ENCODE measurements at places on chromosomes 11 and 22. TPM values are rescaled to one million over a fixed set of nuclear protein-coding genes. Genes with fewer than 3 reads are reported as not detected.

SYT8 gene
- not detected for polyA plus RNA-seq

GP1BB gene
- 4.2 TPM for polyA plus RNA-seq

- no peak overlapping the region for H3K4me3 ChIP-seq
- no peaks in the 10 kb centered on the region for H3K4me1 ChIP-seq
- no peak for DNase-seq
- peaks cover 36% of the 10 kb centered on the region for H3K36me3 ChIP-seq
Observed at GRCh38 chr22:29811377-29811776, 26.7 kb downstream of the ASCC2 start.

ZNRF3 gene
- 0.09 TPM for polyA plus RNA-seq

OR6Q1 gene
- not detected for polyA plus RNA-seq

GRCh38 chr11:69166218-69167115 is 10.7 kb downstream of the SMIM38 start:
- DNase-seq = no peak
- peaks cover 8% of the 10 kb centered on the region for H3K4me1 ChIP-seq
- no peak overlapping the region for H3K4me3 ChIP-seq
- peaks cover 15% of the 10 kb centered on the region for H3K36me3 ChIP-seq

SEC14L2 gene
- 1.2 TPM for polyA plus RNA-seq

DNA sequence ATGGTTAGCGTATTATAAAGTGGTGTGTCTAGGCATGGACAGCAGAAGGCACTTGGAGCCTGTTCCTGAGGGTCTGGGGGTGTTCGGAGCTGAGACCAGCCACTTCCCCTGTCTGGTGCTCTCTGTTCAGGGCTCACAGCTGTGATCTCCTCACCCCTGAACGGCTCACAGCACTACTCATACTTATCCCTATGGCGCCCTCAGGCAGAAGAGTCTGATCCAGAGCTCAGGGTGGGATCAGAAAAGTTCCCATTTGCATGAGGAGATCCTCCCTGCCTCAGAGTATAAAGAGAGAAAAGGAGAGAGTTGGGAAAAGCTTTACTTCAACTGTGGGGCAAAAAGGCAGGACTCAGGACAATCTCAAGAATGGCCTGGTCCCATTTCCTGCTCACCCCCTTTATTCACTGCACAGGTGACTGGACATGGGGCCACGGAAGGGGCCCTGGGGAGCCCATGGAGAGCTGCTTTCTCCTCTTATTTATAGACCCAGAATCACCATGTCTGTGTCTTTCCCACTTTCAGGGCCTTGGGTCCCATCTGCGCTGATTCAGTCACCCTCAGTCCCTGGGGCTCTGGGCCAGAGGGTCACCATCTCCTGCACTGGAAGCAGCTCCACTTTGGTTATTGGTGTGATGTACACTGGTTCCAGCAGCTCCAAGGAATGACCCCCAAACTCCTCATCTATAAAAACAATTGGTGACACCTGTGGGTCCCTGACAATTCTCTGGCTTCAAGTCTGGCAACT is 97.0 kb upstream of the TOP3B start:
- no peaks in the 10 kb centered on the region for H3K36me3 ChIP-seq
- DNase-seq = no peak
- H3K4me3 ChIP-seq = no peak overlapping the region
- H3K4me1 ChIP-seq = peaks cover 9% of the 10 kb centered on the region
